ENCODE measurements at places on chromosomes 5 and 9.

GRCh38 chr9:21434202-21435014 lies 5.8 kb upstream of the IFNA1 start:
- no peak for DNase-seq

DNA sequence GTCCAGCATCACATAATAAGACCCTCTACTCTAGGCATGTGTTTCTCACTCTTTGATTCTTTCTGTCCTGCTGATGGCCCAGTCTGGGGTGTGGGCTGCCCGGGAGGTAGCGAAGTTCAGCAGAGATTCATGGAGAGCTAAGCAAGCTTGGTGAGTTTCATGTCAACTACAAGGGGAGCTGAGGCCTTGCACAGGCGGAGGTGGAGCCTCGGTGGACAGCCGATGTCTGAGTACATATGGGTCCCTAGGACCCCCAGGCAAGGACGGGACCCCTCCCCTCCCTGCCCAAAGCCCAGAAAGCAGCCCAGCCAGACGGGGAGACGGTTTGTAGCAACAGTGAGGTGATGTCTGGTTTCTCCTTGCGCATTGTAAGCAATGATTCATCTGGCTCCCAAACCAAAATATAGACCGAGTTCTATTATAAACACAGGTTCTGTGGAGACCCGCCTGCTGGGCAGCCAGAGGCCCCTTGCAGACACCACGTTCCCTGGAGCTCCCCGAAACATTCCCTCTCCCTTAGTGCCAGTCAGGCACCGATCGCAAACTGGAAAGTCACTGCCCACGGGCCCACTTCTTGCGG lies 45.5 kb downstream of the COL27A1 start:
- no peak for DNase-seq

- no peak for DNase-seq
Measured at GRCh38 chr9:108742191-108742590, 113.6 kb downstream of the ACTL7B start.

GRCh38 chr5:96601715-96602244 lies 60.4 kb upstream of the CAST start:
- no peak for DNase-seq

DNA sequence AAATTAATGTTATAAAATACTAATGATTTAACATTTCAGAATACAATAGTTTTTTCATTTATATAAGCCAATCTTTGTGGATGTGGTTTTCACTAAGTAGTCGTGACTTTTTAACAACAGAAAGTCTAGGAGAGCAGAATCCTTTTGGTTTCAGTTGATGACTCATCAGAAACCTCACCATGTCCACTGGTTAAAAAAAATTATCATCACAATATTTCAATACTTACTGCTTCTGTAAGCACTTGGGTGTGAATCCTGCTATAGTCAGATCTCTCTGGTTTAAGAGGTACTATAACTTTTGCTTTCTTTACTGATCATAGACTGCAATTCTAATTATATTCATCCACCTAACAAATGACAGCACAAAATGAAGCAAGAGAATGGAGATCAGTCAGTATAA lies 77.2 kb downstream of the MRPS30 start:
- no peak for DNase-seq

DNA sequence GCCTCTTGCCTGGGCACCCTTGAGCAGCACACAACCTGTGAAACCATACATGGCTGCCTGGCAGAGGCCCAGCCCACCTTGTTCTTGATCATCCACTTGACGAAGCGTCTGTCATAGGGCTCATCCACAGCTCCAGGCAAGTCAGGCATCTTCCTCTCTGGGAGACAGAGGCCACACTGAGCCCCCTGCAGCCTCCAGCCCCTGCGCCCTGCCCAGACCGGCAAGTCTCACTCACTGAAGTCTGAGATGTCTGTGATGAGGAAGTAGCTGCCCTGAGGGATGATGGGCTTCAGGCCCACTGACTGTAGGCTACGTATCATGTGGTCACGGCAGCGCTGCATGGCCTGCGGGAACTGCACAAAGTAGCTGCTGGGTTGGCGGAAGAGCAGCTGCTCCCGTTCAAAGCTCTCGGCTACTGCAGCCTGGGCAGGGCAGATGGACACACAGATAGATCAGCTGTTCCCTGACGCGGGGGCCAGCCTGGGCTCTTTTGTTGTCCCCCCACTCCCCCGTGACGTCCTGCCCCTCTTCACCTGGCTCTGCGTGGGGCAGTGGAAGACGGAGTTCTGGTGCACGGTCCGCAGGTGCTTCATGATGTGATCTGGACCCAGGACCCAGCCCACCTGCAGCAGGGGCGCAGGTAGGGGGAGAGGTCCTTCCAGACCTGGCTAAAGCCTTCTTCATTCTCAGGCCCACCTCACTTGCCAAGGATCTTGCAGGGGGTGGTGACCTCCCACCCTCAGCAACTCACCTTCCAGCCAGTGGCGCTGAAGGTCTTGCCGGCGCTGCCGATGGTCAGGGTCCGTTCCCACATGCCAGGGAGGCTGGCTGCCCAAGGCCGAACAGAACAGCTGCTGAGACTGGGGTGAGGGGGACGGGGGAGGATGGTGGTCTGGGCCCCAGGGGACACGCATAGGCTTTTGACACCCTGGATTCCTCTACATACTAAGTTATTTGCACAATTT lies 5.9 kb upstream of the SPOUT1 start:
- DNase-seq: no peak

DNA sequence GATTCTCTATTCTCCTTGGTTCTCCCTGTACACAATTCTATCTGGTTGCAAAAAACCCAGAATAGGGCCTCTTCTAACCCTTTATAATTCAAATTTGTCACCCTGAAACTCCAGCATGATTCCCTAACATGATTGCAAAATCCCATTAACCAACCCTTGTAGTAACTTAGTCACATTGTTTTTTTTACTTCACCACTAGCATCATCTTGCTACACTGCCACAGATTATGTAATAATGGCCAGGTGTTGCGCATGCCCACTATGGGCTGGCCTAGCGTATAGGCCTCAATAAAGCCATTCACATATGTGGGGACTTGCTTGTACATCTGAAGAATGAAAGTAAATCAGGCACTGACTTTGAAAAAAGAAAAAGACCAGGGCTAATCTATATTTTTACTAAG lies 25.7 kb downstream of the FAM170A start:
- DNase-seq: no peak

DNA sequence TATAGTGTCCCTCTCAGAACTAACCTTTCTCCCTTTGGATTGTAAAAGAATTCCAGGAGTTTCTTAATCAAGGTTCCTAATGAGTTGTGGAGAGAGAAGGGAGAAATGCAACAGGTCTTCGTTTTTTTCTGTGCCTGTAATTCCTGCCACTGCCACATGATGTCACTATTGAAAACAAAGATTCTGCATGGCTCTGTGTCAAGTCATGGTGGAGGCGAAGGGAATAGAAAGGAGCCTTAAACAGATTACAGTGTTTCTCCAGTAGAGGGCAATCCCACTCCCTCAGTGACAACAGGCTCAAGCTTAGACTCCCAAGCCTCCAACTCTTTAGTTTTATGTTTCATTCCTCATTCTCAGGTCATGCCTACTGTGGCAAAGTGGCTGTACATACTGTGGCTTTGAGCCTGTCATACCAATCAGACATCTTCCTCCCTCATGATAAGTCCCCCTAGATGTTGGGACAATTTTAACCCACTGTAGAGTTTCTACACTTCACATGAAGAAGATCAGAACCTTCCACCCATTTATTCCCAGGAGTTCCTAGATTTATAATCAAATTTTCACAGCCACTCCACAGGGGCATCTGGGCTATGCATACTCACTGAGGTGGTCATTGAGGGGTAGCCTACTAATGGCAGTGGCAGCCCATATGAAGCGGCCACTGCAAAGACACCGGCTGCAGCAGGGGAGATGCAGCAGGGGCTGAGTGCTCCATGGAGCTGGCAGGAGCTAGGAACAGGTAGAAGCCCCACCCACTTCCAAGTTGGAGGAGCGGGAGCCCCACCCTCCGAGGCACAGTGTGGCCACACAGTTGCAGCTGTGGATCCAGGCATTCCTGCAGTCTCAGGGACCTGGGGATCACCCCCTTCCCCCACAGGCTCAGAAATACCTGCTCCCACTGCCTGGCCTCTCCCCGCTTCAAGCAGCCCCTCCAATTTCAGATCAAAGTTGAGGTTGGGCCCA lies 97.4 kb upstream of the TRIM32 start:
- DNase-seq: no peak

DNA sequence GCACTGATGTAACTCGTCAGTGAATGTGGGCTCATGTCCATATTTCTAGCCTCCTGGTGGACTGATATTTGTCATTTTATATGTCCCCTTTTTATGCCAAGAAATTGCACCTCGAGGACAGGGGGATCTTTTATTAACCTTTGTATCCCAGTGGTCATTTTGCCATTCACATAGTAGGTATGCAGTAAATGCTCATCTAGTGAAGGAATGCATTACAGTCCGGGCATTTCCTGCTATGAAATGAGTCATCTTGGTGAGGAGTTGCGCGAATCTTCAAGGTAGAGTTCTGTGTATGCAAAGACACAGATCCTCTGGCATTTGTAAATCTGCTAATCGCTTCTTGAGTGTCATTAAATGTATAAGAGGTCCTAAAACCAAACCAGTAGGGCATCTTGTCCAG lies 755.5 kb upstream of the ADAMTS16 start:
- no peak for DNase-seq

GRCh38 chr5:40383749-40384651 lies 295.7 kb upstream of the PTGER4 start:
- no peak for DNase-seq

DNA sequence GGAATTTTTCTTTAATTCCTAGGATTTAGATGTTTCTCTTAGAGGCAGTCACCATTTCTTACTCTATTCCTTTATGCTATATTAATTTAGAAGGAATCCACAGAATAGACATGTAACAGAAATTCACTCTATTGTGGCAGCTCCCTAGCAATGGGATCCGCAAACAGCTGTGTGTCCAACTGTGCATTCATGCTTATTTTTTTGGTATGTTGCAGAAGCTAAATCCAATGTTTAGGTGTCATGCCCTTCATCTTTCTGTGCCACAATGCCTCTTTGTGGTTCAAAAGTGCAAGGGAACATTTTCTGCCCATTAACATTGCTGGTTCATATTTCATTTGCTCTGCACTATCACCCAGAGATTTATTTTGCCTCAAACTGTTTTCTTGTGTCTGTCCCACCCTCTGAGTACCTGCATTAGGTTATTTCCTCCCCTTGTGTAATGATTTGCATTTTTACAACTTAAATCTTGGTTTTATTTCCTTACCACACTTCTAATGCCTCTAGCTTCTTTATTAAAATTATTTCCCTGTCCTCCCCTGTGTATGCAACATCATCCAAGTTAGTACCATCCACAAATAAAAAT lies 816.5 kb downstream of the EFNA5 start:
- DNase-seq: no peak

Data from activated CD4-positive, alpha-beta T cell treated with anti-CD3 and anti-CD28 coated beads for 1 hour (primary cell).